ENCODE measurements at places on chromosomes 5 and 9. TPM values are rescaled to one million over a fixed set of nuclear protein-coding genes. Genes with fewer than 3 reads are reported as not detected.

TMEM215 gene
- not detected for total RNA-seq

PCSK1 gene
- not detected for total RNA-seq

BARX1 gene
- 0.13 TPM for total RNA-seq

LCN1 gene
- total RNA-seq = not detected

TMEM252 gene
- total RNA-seq = not detected

LRRC19 gene
- not detected for total RNA-seq

HBEGF gene
- 23.8 TPM for total RNA-seq

CCDC180 gene
- 0.13 TPM for total RNA-seq

CNTNAP3B gene
- 6.4 TPM for total RNA-seq

MLANA gene
- not detected for total RNA-seq

SPATA9 gene
- not detected for total RNA-seq

ENTPD8 gene
- not detected for total RNA-seq

SMC5 gene
- 16.6 TPM for total RNA-seq

LEAP2 gene
- 0.13 TPM for total RNA-seq

CSF2 gene
- not detected for total RNA-seq

DBH gene
- total RNA-seq = not detected

CCNO gene
- 1.8 TPM for total RNA-seq

NUTM2G gene
- not detected for total RNA-seq

ADGRD2 gene
- not detected for total RNA-seq

ZDHHC12 gene
- total RNA-seq = 27.4 TPM

PCDHA1 gene
- under 0.01 TPM for total RNA-seq

CCL27 gene
- not detected for total RNA-seq

PCAT7 gene
- not detected for total RNA-seq

CNTRL gene
- total RNA-seq = 5.0 TPM

AK8 gene
- total RNA-seq = 0.26 TPM

LHX3 gene
- total RNA-seq = not detected

TMEM174 gene
- total RNA-seq = not detected

PCDHB3 gene
- total RNA-seq = 0.13 TPM

KIF24 gene
- total RNA-seq = 0.26 TPM

SLC46A2 gene
- total RNA-seq = not detected

ALAD gene
- 3.2 TPM for total RNA-seq

AP3B1 gene
- total RNA-seq = 27.4 TPM

NTNG2 gene
- total RNA-seq = under 0.01 TPM

SCGB3A2 gene
- not detected for total RNA-seq

UNC5A gene
- total RNA-seq = not detected

PDGFRB gene
- total RNA-seq = 1.6 TPM

LYSMD3 gene
- total RNA-seq = 16.3 TPM

SLC4A9 gene
- not detected for total RNA-seq

SAPCD2 gene
- 1.2 TPM for total RNA-seq

STPG3 gene
- total RNA-seq = not detected

NRARP gene
- 3.4 TPM for total RNA-seq

GHR gene
- 2.4 TPM for total RNA-seq

FCN2 gene
- total RNA-seq = not detected

FAM200C gene
- total RNA-seq = 3.2 TPM
